ENCODE measurements at places on chromosomes 7 and 10.

DNA sequence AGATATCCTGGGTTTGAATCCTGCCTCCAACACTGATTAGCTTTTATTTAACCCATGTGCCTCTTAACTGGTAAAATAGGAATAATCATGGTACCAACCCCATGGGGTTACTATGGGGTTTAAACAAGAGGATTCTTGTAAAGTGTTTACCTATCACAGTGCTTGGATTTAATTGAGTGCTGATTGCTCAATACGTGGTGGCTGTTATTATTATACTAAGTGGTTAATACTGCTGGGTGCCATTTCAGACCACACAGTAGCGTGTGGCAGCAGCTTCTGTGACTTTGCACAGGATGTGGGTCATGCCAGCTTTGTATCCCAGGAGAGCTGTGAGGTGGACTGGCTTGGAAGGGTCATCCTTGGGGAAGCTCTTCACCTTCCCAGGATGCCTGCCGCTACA, 177.2 kb downstream of the SEC23IP start:
- DNase-seq: no peak

- DNase-seq: no peak
Measured at GRCh38 chr7:131657881-131658280, 101.5 kb upstream of the PODXL start.

DNA sequence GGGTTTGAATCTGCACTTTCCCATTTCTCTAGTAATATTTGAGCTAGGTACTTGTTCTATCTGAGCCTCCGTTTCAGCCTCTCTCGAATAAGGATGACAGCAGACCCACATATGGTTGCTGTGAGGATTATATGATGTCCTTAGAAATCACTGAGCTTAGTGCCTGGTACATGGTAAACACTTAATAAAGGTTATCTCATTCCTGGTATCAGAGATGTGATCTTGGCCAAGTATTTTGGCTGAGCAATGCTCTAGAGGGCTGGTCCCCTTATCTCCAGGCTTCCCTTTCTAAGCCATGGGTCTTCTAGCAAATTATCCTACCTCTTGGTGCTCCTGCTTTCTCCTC, 407 bp upstream of the MKRN1 start:
- no peak for DNase-seq

GRCh38 chr10:48468130-48468790, 136.6 kb downstream of the ARHGAP22 start:
- DNase-seq: no peak

GRCh38 chr10:102040305-102041050, 15.5 kb downstream of the ARMH3 start:
- DNase-seq: no peak

GRCh38 chr10:132921086-132921485, 21.3 kb downstream of the CFAP46 start:
- DNase-seq: no peak

DNA sequence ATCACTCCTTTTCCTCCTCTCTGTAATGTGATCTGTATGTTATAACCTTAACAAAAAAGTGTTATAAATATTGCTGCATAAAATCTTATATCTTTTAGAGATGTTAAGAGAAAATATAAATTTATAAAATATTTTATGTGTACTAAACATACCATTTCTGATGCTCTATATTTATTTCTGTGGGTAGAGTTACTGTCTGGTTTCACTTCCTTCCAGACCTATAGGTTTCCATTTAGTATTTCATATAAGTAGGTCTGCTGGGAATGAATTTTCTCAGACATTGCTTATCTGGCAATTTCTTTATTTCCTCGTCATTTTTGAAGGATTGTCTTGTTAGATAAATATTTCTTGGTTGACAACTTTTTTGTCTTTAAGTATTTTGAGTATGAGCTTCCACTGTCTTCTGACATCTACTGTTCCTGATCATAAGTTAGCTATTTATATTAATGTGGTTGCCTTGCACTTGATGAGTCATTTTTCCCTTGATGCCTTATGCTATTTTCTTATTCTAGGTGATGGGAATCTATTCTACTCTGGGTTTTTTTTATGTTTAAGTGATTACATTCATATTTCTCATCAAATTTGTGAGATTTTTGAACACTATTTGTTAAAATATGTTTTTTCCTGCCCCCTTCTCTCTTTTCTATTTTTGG, 11.2 kb upstream of the THSD7A start:
- no peak for DNase-seq

- no peak for DNase-seq
Measured at GRCh38 chr7:21603972-21604749, 61.3 kb downstream of the DNAH11 start.

DNA sequence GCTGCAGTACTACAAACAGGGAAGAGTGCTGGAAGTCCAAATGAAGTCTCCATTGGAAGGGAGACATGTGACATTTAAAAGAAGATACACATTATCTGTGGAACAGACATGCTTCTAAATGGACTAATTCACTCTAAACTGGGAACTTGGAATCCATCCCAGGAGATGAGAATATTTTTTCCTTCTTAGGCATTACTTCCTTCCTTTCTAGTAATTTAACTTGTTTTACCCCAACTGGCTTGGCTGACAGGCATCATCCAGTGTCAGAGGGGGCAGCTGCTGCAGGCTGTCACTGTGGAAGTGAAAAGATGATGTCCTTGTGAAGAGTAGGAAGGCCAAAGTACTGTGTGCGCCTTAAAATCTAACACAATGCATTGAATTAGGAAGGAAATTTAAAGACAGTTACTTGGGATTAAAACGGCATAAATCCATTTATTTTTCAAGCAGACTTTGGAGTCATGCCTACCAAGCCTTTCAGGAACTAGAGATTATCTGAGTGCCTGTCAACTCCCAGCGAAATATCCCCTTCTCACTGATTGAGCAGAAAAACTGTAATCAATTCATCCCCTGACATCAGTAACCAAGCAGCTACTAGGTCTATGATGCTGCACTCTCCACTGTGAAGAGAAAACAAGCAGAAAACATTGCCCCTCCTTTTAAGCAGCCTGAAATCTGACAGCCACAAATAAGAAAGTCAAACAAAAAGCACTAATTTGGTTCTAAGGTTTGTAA, 161.2 kb downstream of the DGKI start:
- no peak for DNase-seq

- no peak for DNase-seq
Measured at GRCh38 chr10:96960872-96961271, 128.8 kb downstream of the LCOR start.

DNA sequence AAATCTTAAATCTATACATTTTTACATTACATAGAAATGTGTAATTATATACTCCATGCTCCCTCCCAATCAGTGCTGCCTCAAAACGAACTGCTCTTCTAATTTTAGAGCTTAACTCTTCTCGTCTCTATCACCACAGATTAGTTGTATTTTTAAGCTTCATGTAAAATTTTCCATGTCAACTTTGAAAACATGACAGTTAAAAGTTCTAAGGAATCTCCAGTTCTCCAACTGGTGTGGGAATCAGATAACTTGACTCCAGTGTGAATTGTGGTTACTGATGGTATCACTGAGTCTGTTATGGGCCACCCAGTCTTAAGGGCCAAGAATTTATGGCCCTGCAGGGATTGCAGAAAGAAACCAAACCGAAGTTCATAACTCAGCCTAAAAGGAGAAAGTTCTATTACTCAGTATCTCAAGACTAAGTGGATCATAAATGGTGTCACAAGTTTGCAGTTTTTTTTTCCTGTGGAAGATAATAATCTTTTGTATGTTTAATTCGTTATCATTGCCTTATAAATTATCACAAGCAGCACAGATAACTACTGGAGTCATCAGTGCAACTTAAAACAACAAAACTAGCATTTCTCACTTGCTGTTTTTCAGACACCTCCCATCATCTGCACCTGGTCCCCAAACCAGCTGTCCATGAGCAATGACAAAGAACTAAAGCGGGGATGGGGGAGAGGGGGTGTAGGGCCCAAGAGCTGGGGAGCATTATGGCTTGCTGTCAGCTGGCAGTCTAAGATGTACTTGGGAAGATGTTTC, 31.5 kb upstream of the KMT2E start:
- no peak for DNase-seq

- DNase-seq: no peak
Measured at GRCh38 chr7:3310884-3311283, 9.8 kb downstream of the SDK1 start.

DNA sequence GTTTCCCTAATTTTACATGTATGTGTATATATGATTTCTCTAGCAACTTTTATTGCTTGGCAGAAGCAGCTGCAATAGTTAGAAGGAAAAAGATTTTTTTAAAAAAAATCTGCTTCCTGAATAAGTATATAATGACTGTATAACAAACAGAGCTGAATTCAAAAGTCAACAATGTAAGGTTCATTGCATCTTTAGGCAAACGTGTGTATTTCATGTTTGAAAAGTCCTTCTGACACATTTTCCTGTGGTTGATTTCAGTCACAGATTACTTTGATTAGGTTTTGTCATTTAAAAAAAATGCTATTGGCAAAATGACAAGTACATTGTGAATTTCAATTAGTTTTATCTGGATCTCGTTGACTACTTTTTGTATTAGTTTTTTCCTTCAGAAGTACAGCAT, 231.0 kb downstream of the CSTF2T start:
- DNase-seq: no peak

GRCh38 chr10:114430688-114431413, 26.5 kb upstream of the AFAP1L2 start:
- no peak for DNase-seq

DNA sequence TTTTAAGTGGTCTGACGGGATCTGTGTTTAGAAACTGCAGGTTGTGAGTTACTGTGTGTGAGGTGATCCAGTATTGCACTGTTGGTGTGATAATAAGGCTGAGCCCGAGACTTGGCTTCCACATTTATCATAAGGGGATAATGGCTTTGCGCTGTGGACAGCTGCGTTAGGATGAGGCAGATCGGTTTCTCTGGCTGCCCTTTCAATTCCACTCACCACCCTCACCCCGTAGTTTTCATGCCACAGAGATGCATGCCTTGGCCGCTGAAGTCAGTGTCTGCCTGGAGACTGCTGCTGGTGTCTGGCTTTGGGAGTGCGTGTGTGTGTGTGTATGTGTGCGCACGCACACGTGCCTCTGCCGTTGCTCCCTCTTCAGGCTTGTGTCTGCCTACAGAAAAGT, 273.0 kb downstream of the CCDC3 start:
- no peak for DNase-seq

DNA sequence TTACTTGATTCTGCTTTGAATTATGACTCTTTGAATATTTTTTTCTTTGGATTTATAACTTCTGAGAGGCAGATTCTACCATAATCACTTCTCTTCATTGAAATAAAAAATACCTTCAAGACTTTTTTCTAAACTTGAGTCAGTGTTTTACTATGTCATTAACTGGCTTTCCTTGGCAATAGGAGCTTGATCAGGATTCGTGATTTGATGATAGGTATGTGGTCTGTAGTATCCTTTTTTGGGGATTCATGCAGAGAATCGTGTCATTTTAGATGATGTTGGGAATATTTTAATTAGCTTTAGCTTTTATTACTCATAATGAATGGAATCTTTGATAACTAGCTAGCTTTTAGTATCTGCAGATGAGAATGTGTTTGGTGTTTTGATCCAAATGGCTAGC, 83.3 kb downstream of the PHTF2 start:
- DNase-seq: no peak

DNA sequence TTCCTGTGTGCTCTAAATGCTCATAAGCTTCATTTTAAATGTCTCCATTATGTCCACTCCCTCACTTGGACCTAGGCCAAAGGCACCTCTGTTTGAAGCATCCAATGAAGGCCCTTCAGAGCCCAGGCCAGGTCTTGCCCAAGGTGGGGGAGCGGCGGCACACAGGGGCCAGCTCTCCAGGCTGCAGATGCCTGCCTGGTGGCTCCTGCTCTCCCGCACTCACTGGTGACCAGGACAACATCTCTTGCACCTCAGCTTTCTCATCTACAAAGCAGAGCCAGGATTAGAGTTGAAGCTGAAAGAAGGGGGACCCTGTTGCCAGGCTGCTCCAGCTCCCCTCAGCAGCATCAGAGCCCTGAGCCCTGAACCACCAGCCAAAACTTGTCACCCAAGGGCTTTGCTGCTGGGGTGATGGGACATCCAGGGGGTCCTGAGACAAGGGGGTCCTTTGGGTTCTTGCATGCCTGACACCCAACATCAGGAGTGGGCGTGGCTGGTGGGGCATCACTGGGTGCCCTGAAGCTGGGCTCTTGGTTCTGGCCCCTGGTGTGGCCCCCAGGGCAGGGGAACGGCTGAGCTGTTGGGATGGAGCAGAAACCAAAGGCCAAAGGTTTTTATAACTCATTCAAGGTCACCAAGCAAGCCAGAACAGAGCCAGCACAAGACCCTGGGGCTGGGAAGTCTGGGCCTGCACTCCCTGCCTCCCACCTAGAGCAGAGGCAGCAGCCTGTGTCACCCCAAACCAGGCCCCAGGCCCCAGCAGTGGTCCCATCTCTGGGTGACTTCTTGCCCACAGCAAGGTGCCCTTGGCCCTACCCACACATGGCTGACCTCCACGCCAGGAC, 1.2 kb downstream of the NACAD start:
- DNase-seq: no peak

DNA sequence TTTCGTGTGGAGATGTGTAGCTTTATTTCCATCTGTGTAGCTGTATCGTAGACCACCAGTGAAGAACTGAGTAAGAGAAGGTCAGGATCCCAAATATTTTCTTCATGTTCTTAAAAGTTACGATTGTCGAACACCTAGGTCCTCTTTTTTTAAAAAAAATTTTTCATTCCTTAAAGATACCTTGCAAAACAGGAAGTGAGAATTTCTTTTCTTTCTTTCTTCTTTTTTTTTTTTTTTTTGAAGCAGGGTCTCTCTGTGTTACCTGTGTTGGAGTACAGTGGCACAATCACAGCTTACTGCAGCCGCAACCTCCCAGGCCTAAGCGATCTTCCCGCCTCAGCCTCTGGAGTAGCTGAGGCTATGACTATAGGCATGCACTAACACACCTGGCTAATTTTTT, 60.8 kb downstream of the PHTF2 start:
- no peak for DNase-seq

- no peak for DNase-seq
Measured at GRCh38 chr7:1861799-1862458, 191.9 kb downstream of the ELFN1 start.

- no peak for DNase-seq
Measured at GRCh38 chr10:28765641-28766040, 88.3 kb downstream of the BAMBI start.

DNA sequence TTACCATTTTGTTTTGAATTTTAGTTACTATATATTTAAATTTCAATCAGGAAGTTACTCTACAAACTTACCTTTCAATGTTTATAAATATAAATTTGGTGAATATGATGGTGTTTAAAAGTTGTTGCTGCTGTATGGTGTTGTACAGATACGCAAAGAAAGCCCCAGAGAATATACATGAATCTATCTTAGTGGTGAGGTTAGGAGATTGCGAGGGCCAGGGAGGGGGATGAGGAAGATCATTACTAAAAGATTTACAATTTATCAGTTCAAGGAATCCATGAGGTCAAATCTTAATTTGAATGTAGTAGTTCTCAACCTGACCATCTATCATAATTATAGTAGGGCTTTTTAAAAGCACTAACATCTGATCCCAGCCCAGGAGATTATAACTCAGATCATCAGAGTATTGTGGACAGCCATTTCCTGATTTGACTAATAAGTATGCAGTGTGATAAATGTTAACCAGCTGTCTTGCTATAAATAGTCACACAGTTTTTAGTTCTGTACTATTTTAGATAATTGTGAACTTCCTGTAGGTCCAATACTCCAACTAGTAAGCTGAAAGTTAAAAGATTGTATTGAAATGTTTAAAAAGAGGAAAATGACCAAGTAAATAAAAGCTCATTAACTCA, 23.6 kb downstream of the FAM3C start:
- no peak for DNase-seq
